ENCODE measurements at places on chromosomes 1 and 21.

GRCh38 chr1:224302947-224303346, 27.0 kb downstream of the NVL start:
- no peak for DNase-seq

DNA sequence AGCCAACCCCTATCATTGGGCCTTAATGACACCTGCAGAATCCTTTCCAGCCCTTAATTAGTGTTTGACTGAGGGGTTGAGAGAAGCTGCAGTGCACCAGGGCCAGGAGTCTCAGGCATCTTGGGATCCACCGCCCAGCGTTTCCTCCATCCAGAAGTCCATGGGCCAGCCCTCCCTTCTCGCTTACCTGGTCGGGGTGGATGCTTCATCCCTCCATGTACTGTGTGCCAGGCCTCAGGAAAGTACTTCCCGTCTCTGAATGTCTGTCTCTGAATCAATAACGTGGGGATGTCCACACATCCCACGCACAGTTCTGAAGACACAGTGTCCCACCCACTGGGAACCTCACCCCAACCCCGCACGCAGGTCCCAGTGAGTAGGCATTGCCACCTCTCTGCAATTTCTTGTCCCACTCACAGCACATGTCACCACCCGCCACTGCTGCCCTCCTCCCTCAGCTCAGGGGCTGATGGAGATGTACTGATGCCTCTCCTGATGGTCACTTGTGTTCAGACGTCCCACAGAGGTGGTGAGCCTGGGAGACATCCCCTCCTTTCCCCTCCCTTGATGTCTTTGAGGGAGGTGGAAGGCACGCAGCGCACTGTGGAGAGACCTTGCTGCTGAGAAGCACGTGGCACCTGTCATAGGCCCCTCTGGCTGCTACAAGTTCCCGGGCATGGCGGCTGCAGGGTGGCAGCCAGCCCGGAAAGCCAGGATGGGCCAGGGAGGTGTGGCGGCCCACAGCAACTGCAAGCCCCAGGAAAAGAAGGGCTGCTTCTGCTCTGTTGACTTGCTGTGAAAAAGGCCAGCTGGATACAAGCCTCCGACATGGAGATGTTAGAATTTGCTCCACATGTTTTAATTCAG, 29.4 kb upstream of the PRSS38 start:
- DNase-seq = no peak

DNA sequence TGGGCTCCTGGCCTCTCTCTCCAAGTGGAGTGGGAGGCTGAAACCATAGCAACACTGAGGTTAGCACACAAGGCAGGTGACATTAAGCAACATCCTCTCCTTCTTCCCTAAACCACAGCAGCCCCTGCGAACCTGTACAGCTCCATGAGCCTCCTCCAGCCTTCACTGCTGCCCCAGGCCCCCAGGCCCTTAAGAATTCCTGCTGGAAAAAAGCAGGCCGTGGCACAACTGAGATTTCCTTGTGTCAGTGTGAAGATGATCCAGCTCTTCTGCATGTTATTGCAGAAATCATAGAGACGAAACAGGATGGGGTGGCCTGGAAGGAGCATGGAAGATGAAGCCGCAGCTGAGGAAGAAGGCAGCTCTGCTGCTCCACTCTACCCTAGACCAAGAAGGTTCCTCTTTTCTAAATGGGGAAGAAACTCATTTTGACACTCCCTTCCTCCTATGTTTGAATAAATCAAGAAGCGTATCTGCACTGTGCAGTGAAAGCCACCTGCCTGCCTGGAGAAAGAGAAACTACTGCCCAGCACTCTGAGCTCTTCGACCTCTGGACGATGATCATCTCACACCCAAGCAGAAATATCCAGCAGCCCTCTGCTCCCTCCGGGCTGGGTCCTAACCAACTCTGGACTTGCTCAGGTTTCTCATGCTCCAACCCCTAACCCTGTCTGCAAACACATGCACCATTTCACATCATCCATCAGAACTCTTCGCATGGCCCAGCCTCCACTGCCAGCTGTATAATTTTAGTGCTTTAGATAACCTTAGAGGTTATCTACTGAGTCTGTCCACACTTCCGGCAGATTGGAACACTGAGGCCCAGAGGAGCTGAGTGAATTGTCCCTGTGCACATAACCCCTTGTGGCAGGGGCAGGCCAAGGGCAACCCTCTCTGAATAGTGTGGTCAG, 20.7 kb downstream of the SH3BP5L start:
- DNase-seq = no peak

- no peak for DNase-seq
Measured at GRCh38 chr1:37449936-37450335, 24.4 kb upstream of the ZC3H12A start.

DNA sequence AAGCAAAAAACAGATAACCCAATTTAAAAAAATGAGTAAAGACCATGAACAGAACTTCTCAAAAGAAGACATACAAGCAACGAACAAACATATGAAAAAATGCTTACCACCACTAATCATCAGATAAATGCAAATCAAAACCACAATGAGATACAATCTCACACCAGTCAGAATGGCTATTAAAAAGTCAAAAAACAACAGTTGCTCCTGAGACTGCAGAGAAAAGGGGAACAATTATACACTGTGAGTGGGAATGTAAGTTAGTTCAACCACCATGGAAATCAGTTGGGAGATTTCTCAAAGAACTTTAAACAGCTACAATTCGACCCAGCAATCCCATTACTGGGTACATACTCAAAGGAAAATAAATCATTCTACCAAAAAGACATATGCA, 131.6 kb downstream of the PTGER3 start:
- DNase-seq = no peak

- DNase-seq = no peak
Measured at GRCh38 chr1:183945428-183946319, 91.9 kb downstream of the COLGALT2 start.

DNA sequence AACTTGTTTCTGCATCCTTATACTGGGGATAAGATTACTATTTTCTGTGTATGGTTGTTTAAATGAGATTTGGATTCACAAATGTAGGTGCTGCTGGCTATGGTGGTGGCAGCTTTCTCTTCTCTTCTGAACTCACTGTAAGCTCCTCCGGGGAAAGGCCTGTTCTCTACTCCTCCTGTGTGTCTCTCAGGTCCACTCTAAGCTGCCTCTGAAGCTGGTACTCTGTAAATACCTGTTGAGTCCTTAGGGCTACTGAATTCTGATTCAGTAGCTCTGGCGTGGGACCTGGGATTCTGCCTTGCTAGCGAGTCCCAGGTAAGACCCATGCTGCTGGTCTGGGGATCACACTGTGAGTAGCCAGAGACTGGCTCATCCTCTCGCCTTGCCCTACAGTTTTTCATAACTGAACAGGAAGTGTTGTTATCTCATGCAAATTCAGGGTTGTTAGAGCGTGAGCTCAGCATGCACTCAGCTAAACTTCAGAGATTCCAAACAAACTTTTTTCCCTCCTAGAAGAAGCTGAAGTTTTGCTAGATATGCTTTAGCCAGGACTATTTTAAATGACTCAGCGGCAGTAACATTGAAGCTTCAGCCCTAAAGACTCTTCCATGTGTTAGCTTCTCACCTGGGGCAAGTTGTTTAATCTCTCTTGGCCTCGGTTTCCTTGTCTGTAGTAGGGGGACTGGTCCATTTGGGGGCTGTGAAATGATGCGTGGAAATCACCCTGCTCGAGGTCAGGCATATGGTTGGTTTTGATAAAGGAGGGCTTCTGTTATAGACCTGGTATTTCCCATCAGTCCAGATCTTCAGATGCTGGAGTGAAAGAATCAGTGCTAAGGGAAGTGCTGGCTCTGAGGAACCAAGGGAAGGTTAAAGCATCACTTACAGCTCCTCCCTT, 271.5 kb upstream of the TMEM51 start:
- no peak for DNase-seq

- DNase-seq = no peak
Measured at GRCh38 chr1:208083715-208084085, 160.5 kb downstream of the PLXNA2 start.

- no peak for DNase-seq
Measured at GRCh38 chr1:7295946-7296345, 475.1 kb upstream of the VAMP3 start.

GRCh38 chr21:39730418-39731157, 14.4 kb upstream of the IGSF5 start:
- no peak for DNase-seq

DNA sequence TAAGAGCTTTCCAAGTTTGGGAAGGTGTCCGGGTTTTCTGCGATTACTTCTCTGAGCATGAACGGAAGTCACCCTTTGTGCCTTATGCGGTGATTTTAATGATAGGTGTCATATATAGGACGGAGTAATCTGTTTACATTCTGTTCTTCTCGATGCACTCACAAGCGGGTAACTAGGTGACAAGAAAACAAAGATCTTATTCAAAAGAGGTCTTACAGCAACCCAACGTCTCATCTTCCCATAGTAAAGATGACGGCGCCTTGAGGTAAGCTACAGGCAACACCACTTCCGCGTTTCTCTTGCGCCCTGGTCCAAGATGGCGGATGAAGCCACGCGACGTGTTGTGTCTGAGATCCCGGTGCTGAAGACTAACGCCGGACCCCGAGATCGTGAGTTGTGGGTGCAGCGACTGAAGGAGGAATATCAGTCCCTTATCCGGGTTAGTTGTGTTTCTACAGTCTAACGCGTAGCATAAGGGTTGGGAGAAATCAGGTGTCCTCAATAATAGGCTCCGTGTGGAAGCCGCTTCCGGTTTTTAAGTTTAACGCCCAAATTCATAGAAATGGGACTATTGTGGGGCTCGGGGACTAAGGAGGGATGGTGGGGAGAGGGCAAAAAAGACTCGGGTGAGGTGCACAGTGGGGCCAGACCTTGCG, at the start of gene UFC1:
TSS of gene UFC1 (plus strand) at position 297 of the 656 bp plus-strand sequence. CDS start at position 317, 20 bp downstream.
- peak; percentile 50 for DNase-seq

- DNase-seq = no peak
Measured at GRCh38 chr1:3564921-3565831, 46.1 kb downstream of the MEGF6 start.

GRCh38 chr1:78049396-78049795, 3.6 kb downstream of the GIPC2 start:
- no peak for DNase-seq

GRCh38 chr1:66729523-66729922, 22.7 kb upstream of the DYNLT5 start:
- no peak for DNase-seq

GRCh38 chr21:44049182-44049581, 37.1 kb downstream of the TRAPPC10 start:
- DNase-seq = no peak

GRCh38 chr1:197269053-197269452, 1.0 kb downstream of the CRB1 start:
- DNase-seq = no peak

GRCh38 chr1:87629673-87630072, 301.0 kb downstream of the LMO4 start:
- no peak for DNase-seq

DNA sequence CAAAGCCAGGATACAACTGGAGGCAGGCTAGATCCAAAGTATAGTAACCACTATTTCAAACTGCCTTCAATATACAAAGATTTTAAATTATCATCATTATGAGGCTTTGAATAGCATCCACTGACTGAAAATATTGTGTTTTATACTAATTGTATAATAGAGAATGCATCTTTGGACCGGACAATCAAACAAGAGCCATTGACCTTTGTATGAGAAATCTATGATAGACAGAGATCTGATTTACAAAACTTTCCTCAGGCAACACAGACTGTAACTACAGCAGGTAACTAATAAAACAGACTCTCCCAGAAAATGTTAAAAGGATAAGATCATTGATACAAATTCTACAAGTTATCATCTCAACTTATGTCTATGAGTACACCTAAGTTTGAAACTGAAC, 152.9 kb downstream of the DENND1B start:
- DNase-seq = no peak
